ENCODE measurements at places on chromosomes 3 and 15.

DNA sequence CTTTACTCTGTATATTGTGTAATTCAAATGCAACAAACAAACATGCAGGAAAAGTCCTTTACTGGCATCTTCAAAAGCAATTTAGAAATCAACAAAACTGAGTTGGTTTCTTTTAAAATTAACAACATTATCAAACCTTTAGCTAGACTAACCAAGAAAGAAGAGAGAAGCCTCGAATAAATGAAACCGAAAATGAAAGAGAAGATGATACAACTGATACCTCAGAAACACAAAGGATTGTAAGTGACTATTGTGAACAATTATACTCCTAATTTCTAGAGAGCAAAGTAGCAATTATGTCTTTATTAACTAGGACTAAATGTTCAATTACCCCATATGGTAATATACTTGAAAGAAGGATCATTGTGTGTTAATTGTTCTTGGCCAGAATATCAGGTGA, 49.2 kb upstream of the P3H2 start:
- no peak for DNase-seq

GRCh38 chr15:60655252-60655651, 176.3 kb upstream of the ICE2 start:
- no peak for DNase-seq

DNA sequence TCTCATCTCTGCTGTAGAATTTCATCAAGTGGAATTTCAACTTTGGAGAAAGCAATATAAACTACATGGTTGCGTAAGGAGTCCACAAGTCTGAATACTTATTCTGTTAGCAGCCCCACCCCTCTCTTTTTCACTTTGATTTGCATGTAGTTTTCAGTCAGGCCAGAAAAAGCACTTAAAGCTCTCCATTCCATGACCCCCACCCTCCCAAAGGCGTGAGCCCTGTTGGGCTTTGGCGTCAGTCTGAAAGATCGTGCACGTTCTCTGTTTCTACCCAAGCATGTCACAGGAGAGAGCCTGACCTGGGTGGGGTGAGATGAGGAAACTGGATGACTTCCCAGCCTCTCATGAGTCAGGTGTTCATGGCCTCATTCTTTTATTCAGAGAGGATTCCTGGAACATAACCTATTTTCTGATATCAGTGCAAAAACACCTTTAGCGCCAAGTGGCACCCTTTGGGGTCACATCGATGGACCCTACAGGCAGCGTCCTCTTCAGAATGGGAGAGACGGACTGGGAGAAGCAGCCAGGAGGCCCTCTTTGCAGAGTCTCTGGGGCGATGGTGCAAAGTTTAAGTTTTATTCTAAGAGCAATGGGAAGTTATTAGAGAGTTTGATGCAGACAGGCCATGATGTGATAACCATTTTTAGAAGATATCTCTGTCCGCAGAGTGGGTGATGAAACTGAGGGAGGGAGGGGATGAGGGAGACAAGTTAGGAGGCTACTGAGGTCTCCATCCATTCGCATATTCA, 55.8 kb downstream of the LSM3 start:
- no peak for DNase-seq

- no peak for DNase-seq
These were observed 102.9 kb downstream of the FNDC3B start for GRCh38 chr3:172142051-172142863.

DNA sequence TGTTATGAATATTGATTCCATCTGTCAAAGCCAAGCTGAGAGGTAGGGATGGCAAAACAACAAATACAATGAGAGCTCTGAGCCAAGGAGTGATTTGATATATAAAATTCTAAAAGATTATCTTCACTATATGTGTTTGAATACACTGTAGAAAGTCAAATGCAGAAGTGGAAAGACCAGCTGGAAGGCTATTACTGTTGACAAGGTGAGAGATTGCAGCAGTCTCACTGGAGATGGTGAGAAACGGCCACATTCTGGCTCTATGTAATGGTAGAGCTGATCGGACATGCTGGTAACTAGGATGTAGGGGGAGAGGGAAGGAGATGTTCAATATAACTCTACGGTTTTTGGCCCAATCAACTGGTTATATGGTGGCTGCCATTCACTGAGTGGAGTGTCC, 434.2 kb upstream of the SUCLG2 start:
- DNase-seq = no peak

DNA sequence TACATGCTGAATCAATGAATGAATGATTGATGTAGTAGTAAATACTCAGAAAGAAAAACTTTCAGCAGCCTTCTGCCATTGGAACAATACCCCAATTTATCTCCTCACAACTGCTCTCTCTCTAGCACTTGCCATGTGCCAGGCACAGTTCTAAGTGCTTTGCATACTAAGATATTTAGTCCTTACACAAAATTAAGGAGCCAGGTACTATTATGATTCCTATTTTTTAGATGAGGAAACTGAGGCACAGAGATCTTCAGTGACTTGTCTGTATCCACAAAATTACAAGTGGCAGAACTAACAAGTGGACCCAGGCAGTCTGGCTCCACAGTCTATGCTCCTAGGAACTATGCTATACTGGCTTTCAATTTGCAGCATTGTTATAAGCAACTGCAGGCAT, 279.2 kb downstream of the LSAMP start:
- no peak for DNase-seq

- DNase-seq = no peak
These were observed 142.6 kb upstream of the THBS1 start for GRCh38 chr15:39438260-39438659.

DNA sequence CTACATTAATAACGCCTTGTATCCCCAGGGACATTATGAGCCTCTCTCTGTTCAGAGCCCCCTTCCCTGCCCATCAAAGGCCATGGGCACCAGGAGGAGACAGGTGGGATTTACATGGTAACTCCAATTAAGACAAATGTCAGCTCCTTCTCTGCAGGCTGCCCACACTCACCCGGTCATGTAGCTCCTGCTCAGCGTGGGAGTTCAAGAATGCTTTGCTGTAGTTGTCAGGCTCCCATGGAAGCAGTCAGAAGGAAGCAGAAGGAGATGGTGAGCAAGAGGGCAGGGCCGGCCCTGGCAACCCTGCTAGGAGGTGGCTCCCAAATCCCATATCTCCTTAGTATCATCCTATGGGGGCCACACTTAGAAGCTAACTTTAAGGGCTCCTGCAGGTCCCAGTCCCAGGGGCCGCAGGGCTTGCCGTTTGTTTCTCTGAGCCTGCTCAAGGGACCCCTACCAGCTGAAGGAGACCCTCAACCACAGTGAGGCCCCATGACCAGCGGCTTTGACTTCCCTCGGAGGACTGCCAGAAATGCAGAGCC, 218.4 kb upstream of the TLE3 start:
- no peak for DNase-seq

- DNase-seq = no peak
These were observed 577.3 kb upstream of the SEMA6D start for GRCh38 chr15:47139965-47140364.

GRCh38 chr3:40310705-40311104, 1.2 kb downstream of the EIF1B start:
- DNase-seq = no peak

DNA sequence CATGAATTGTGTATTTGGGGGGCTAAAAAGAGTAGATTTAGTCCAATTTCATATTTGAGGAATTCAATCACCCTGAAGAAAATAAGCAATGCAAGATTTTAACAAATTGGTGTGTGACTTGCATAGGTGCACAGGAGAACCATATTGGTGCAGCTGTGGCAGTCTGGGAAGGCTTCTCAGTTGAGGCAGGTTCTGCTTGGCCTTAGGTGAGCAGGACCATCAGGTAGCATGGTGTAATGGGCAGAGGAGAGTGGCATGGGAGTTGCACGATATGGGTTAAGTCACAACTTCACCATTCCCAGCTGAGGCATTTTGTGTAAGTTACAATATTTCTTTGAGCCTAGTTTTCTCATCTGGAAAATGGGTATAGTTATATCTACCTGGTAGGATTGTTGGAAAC, 10.5 kb downstream of the EBLN2 start:
- no peak for DNase-seq

- no peak for DNase-seq
These were observed 161.4 kb downstream of the WNT7A start for GRCh38 chr3:13718436-13718835.

- no peak for DNase-seq
These were observed 9.1 kb downstream of the ALG3 start for GRCh38 chr3:184239708-184240107.

GRCh38 chr15:50312636-50313035, 42.4 kb downstream of the GABPB1 start:
- DNase-seq = no peak

- DNase-seq = no peak
These were observed 133.2 kb downstream of the SLC25A26 start for GRCh38 chr3:66354001-66354400.

DNA sequence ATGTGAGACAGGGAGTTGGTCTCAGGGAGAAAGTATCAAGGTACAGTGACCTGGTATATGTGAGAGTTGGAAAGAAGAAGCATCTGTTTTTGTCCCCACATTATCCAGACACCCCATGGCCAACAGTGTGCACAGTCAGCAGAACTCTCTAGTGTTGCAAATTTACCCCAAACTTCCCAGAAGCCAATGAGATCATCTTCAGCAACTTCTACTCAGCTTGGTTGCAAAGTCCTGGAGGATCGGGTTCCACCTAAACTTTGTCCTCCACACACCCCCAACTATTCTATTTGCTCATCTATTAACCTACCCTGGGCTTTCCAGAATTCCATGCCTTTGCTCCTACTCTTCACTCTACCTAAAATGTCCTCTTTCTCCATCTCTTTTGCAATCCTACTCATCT, 15.7 kb downstream of the RBSN start:
- no peak for DNase-seq

DNA sequence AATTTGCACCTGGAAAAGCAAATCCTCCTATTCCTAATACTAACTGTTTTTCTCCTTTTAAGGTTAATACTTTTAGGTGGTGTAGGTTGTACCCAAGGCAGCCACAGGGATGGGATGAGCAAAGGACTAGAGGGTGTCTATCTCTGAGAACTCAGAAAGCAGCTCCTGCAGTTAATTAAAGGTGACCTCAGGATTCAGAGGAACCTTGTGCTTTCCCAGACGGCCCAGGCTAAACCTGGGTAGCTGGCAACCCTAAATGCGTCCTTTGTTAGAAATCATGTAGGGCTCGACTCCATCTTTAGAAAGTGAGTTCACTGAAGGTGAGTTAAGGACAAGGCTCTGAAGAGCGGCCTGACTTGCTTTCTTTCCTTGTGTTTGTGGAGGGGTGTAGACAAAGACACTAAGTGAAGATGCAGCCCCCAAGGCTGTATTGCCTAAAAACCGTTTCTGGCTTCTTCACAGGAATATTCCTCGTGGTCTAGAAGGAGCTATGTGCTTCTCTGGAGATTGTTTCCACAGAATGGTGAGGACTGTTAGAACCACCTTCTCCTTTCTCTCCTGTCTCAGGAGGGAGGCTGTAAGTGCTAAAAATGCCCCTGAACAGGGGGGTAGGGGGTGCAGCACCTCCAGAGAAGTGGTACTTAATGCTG, 14.9 kb downstream of the FNDC3B start:
- no peak for DNase-seq

- peak; percentile 81 for DNase-seq
These were observed 37.2 kb downstream of the SLC6A6 start for GRCh38 chr3:14439501-14440167.

GRCh38 chr3:194474675-194475074, 12.1 kb downstream of the ATP13A3 start:
- no peak for DNase-seq

GRCh38 chr3:10983219-10983916, 9.2 kb upstream of the SLC6A1 start:
- DNase-seq = no peak

GRCh38 chr3:104126463-104126862, 1240.2 kb upstream of the ALCAM start:
- no peak for DNase-seq

DNA sequence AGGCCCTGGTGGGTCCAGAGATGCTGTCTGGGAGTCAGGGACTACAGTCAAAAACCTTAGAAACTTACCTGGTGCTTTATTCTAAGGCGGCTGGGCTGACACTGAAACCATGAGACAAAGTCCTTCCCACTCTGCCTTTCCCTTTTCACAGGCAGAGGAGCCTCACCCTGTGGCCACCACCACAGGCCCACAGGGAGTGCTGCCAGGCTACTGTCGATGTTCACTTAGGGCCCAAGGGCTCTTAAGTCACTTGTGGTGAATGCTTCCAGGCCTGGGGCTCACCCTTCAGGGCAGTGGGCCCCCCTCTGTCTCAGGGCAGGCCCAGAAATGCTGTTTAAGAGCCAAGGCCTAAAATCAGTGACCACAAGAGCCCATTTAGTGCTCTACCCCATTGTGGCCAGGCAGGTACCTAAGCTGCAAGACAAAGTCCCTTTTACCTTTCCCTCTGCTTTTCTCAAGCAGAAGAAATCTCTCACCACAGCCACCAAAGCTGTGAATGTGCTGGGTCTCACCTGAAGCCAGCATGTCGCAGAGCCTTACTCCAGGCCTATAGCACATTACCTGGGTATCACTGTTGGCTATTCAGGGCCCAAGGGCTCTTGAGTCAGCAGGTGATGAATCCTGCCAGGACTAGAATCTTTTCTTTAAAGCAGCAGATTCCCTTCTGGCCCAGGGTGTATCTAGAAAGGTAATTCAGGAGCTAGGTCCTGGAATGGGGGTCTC, 39.5 kb upstream of the GOLGA6B start:
- DNase-seq = no peak

DNA sequence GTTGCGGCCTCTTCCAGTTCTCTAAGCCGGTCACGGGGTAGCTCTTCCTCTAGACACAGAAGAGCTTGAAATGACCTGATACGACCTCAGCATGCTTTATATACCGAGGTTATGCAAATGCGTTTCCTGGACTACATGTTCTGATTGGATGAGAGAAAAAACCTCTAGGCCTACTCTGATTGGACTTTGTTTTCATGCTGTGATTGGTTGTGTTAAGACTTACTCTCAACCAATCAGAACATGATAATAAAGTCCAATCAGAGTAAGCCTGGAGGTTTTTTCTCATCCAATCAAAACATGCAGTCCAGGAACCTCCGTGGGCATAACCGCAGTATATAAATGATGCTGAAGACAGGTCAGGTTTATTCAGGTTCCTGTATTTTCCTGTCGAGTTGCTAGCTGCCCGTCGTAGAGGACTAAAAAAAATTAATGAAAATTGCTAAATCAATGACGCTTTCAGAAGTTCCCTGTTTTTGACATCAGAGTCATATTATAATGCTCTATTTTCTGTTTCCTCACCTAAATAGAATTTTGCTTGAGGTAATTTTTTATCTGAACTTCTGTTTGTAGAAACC, 177.4 kb downstream of the POTEB3 start:
- no peak for DNase-seq

DNA sequence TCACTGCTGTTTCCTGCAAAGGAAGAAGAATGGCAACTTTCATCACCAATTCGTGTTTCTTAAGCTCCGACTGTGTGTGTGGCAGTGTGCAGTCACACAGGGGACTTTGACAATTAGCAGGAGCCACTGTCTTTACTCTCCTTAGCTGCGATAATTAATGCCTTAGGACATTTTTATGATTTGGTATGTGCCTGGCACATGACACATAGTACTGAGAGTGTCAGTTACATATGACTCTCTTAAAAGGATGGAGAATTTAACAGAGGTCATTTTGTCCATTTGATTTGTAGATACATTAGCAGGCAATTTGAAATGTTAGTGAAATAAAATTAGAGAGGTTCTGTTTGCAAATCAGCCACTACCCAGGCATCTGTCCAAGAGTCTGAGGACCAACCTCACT, 128.9 kb upstream of the VEPH1 start:
- no peak for DNase-seq

GRCh38 chr3:24296441-24297205, 198.0 kb downstream of the THRB start:
- no peak for DNase-seq

- DNase-seq = no peak
These were observed 43.9 kb downstream of the ALDH1A2 start for GRCh38 chr15:58021332-58022230.

Measured in BE2C (cell line).